WERI-Rb-1 (cell line): ENCODE measurements at places on chromosomes 5 and 9.

GRCh38 chr5:6206501-6206900 is 171.8 kb downstream of the MED10 start:
- DNase-seq: no peak

DNA sequence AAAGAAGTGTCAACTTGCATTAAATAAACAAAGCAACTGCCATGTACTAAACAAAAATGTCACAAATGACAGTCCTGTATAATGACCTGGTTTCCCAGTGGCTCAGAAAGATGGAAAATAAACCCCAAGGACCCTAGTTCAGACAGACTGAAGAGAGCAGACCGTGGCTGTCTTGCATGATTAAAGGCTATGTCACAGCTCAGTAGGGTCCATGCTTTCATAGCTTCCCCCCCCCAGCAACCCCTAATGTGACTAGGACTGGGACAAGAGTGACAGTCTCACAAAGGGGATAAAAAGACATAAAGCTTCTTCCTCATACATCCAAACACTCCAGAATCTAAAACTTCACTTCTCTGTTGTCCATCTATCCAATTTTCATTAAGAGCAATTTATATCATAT is 113.6 kb downstream of the NR6A1 start:
- DNase-seq: no peak

DNA sequence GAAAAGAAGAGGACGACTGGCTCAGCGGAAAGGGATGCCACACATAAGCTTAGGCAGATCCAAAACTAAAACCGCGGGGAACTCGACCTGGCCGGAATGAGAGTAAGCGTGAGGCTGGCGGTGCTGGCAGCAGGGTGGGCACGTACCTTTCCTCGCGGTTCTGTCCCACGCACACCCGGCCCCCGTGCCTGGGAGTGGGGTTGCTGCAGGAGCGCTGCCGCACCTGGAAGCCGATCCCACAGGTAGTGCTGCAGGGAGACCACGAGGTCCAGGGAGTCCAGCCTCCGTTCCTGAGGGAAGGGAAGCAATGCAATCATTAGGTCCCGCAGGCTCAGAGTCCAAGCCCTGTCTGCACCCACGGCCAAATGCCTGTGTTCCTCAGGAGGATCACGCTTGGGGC is 427.0 kb downstream of the SEMA5A start:
- DNase-seq: no peak

- no peak for DNase-seq
These were observed 679 bp downstream of the SMC5 start for GRCh38 chr9:70259512-70259802.

DNA sequence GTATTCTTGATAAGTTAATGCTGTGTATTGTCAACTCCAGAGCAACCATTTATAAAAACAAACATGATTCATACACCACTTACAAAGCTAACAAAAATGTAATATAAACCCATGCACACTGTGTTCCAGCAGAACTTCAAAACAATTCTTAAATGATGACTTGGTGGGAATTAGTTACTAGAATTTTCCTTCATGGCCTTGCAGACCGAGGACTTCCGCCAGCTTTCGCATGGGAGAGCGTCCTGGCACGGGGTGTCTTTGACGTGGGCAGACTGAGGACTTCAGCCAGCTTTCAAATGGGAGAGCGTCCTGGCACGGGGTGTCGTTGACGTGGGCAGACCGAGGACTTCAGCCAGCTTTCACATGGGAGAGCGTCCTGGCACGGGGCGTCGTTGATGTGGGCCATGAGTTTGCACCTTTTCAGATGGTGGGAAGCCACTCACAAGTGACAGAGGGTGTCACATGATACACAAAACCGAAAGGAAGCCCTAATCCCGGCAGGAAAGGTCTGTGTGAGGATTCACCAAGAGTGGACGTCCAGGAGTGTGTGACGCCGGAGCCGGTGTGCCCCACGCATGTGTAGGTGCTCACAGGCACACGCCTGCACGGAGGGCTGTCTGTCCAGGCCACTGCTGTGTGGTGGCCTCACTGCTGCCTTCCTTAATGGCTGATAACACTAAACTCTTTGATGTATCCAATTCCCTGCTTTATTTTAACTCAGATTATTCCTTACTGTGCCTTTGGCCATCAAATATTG is 211.3 kb upstream of the IRX4 start:
- no peak for DNase-seq

DNA sequence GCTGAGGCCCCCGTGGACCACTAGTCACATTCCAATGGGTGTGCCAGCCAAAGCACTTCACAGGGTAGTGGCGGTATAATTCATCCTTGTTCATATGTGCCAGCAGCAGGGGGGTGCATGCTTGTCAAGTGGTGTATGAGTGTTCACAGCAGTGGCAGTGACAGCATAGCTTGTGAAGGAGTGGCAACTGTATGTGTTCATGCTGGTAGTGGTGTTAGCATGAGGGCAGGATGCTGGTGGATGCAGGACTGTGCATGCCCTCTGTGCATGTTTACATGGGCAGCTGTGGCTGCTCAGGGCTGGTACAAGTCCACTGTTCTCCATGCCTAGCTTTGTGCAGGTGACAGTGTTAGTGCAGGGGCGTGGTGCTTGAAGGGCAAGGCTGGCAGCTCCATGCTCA is 253.4 kb upstream of the DMAC1 start:
- no peak for DNase-seq

- DNase-seq: no peak
These were observed 51.4 kb upstream of the EPB41L4B start for GRCh38 chr9:109372246-109372645.

DNA sequence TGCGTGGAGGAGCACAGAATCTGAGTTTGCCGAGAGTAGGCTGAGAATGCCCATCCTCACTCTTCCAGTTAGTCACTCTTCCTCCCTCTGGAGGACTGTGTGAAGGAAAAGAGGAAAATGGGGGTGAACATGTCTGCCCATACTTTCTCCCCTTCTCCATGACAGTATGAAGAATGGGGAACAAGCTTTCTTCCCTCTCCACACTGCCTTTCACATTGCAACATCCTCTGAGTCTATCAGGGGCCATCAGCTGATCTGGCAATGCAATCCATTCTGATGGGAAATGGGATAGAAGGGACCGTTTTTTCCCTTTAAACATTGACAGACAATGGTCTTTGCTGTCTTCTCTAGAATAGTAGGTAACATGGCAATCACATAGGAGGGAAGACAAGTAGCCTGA is 56.8 kb downstream of the UGCG start:
- no peak for DNase-seq

- DNase-seq: no peak
These were observed 315.5 kb downstream of the FER start for GRCh38 chr5:109063223-109063622.
